ENCODE measurements at places on chromosomes 5 and 9.
A peak's percentile ranks its signal among the peaks of the same experiment; 100 is the strongest.

- DNase-seq = peak; percentile 64
Observed at GRCh38 chr5:81232464-81233079, 550 bp upstream of the CKMT2 start.

- DNase-seq = peak; percentile 85
Observed at GRCh38 chr5:160930406-160930805, 78.4 kb upstream of the ATP10B start.

DNA sequence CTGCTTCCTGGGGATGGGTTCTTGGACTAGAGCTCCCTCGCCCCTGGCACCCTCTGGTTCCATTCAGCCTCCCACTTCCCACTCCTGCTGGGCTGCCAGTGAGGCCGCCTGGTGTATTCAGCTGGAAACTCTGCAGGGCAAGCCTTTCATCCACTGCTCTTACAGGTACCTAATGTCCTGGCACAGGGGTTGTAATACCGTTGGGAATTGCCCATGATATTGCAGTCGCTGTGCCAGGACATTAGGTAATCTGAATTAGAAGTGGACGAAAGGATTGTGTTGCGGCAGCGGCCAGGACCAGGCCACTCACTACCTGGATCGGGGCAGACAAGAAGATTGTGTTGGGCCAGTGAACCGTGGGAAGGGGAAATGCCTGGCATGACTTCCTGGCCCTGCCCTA is 13.1 kb downstream of the TMOD1 start:
- no peak for DNase-seq

DNA sequence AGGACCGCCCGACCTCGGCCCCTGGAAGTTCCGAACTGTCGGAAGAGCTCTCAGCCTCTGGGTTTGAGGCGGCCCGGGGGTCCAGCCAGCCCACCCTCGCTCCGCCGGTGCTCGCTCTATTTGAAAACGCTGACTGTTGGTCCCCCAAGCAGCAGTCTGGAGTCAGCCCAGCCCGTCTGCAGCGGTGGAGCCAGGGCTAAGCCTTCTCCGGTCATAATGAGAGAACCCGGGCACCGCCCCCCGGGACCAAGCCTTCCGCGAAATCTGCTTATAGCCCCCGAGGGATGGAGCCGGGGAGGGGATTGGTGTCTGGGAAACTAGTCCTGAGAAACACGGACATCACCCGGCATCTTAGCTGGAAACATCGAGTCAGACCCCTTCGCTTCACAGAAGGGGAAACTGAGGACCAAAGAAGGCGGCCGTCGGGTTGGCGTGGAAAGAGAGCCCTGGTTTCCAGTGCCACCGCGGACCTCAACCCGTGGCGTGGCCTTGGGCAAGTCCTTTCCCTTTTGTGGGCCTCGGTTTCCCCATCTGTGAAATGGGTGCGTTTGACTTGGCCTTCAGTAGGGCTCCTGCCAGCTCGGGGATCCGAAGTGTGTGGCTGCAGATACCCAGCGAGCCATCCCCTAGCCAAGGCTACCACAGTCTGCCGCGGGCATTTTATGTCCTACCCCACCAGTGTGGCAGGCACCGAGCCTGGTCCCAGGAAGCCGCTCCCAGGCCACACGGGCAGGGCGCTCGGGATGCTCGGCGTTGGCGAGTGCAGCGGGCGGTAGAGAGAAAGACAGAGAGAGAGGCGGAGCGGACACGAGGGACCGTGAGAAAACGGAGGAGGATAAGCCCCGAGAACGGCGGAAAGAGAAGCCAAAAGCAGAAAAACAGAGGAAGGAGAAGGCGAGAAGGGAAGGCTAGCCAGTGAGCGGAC is 857 bp downstream of the ADAM19 start:
- DNase-seq = no peak

- DNase-seq = no peak
Observed at GRCh38 chr5:88858392-88858791, 24.6 kb downstream of the MEF2C start.

DNA sequence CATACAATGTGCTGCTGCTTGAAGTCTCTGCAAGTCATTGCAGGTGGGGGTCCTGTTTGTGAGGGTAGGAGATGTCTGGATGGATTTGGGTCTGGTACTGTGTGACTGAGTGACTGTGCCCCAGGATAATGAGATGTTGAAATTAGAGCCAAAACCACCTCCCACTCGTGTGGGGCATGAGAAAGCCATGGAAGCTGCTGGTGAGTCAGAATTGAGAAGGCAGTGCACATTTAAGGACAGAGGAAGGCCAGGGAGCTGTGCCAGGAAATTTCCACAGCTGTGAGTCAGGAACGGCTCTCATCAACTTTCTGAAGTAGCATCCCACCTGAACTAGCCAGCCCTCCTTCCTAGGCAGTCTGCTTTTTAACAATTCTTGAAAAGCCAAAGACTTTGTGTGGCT is 229.8 kb downstream of the DRD1 start:
- DNase-seq = no peak

- no peak for DNase-seq
Observed at GRCh38 chr5:119578937-119579336, 50.4 kb upstream of the FAM170A start.

GRCh38 chr5:113755516-113755915 is 242.0 kb downstream of the YTHDC2 start:
- no peak for DNase-seq

- peak; percentile 68 for DNase-seq
Observed at GRCh38 chr9:132800038-132800648, 77.9 kb downstream of the AK8 start.

- DNase-seq = no peak
Observed at GRCh38 chr9:128026773-128027541, 40.2 kb downstream of the NAIF1 start.

DNA sequence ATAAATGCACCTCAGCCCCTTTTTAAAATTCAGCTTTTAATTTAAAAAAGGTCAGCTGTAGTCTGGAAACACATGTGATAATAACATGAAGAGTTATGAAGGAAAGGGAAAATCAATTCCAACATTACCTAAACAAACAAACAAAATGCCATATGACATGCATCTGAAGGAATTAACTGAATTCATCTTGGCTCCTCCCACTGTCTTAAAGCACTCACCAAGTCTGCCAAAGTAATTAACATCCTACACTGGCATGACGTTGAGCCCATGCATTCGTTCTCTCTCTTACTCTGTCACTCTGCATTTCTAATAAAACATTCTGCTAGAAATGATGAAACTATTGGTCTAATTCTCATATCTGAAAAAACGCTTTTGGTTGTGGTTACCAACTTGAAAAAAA is 37.7 kb downstream of the TSSK1B start:
- DNase-seq = no peak

- peak; percentile 47 for DNase-seq
Observed at GRCh38 chr5:77937015-77937908, 161.1 kb upstream of the TBCA start.

GRCh38 chr5:52748590-52748989 is 39.1 kb upstream of the ITGA1 start:
- DNase-seq = no peak

- DNase-seq = no peak
Observed at GRCh38 chr9:130927995-130928900, 10.8 kb downstream of the FIBCD1 start.

GRCh38 chr9:98118640-98119601 is at the start of gene TRIM14:
TRIM14 (minus strand) TSS chr9:98119222; CDS start chr9:98119188, 34 bp downstream.
- DNase-seq = no peak

DNA sequence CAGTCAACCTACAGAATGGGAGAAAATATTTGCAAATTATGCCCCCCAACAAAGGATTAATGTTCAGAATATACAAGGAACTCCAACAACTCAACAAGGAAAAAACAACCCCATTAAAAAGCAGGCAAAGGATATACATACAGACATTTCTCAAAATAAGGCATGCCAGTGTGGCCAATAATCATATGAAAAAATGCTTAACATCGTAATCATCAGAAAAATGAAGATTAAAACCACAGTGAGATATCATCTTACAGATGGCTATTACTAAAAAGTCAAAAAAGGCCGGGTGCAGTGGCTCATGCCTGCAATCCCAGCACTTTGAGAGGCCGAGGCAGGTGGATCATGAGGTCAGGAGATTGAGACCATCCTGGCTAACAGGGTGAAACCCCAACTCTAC is 103.2 kb downstream of the KLHL3 start:
- DNase-seq = no peak

- no peak for DNase-seq
Observed at GRCh38 chr5:68373050-68373449, 157.5 kb downstream of the PIK3R1 start.

GRCh38 chr5:103228588-103228987 is 30.0 kb upstream of the MACIR start:
- no peak for DNase-seq

GRCh38 chr5:113163328-113163727 is 186.7 kb downstream of the DCP2 start:
- no peak for DNase-seq

- DNase-seq = no peak
Observed at GRCh38 chr5:73337586-73338255, 110.9 kb downstream of the FOXD1 start.

DNA sequence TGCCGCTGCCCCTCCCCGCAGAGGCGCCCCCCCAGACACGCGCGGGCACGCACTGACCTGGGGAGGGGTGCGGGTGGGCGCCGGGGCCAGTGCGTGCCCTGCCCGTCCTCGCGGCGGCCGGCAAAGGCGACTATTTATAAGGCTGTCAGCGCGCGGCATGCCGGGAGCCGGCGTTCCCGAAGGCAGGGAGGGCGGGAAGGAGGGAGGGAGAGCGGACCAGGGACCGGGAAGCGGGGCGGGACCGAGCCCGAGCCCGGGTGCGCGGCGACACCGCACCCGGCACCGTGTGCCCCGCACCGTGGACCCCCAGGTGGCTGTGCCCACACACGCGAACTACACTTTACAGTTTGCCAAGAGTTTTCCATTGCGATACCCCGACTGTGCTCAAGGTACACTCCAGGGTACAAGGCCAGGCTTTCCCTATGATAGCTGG is at the start of gene AK1:
Gene AK1, minus strand, starts transcription at position 110 of the 433 bp plus-strand sequence. CDS start 3,058 bp downstream, outside the sequence.
- peak; percentile 62 for DNase-seq

GRCh38 chr9:132350861-132351315 is 3.9 kb downstream of the SETX start:
- DNase-seq = no peak

DNA sequence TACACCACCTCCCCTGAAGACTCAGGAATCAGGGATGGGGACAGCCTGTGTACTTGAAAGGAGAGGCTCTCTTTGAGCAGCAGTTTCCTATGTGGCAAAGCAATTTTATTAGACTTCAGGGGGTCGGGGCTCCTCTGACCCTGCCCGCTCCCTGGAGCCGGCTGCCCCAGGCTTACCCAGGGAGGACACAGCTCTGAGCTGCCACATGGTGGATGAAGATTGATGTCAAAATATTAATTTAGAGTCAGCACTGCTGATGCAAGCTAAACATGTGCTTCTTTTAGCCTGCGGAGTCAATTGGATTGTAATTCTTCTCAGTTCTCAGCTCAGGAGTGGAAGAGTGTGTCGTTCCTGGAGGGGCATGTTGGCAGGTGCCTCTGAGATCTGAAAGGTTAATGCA is 606.1 kb downstream of the KIF4B start:
- DNase-seq = no peak

DNA sequence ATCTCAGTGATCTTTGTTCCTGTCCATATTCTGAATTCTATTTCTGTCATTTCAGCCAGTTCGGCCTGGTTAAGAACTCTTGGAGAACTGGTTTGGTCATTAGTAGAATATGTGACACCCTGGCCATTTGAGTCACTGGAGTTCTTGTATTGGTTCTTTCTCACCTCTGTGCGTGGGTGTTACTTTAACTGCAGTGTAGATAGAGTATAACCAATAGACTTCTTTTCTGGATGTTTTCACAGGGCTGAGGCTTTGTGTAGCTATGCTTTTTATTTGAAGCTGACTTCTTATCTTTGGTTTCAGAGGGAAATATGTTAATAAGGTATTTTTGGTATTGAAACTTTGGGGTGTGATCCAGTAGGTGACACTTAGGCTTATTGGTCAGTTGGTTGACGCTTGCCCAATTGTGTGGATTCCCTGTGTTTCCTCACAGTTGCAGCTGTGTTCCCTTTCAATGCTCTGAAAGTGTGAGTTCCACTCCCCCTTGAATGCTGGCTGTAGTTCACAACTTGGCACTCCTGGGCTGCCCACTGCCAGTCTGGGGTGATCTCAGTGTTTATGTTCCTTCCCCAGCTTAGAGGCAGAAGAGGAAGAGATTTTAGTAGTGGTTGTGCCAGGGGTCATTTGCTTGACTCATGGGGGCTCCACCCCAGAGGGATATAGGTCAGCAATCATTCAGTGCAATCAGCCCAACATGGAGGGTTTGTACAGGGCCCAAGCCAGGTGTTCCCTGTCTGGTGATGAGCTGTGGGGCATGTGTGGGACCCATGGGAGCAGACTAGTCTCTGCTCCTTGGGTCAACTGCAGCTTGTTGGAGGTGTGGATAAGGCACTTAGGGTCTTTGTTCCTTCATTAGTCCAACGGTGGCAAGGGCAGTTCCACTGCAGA is 34.9 kb upstream of the TEK start:
- DNase-seq = no peak

- DNase-seq = no peak
Observed at GRCh38 chr5:173845321-173845720, 42.8 kb upstream of the CPEB4 start.

DNA sequence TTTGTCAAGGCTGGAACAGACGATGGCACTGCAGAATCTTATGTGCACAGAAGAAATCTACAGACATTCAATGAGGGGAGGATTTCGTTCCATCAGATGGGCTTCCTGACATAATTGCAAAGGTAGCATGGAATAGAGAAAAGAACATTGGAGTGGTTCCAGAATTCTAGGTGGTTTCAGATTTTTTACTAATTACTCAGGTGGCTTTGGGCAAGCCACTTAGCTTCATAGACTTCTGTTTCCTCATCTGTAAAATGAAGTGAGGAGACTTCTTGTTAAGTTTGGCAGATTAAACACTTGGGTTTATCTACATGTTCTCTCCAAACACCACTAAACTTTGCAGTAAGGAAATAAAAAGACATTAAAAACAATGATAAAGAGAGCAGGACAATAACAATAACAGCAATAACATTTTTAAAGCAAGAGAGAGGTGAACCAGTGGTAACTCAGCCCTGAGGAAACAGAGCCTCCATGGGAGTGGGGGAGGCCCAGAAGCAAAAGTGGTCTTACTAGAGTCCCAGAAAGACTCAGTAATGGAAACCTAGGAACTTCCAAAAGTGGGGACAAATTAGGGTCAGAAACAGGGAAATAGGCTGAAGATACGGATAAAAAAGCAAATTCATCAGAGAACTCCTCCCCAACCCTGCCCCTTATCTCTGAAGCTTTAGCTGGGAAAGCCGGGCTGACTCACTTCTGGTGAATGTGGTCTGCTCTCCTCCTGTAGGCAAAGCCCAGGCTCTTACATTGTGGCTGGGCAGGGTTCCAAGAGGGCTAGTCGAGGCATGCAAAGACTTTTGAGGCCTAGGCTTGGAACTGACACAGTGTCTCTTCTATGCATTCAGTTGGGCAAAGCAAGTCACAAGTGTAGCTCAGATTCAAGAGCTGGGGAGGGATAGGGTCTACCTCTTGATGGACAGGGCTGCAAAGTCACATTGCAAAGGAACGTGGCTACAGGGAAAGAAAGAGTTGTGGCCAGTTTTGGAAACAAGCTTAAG is 11.8 kb upstream of the ACTBL2 start:
- no peak for DNase-seq

DNA sequence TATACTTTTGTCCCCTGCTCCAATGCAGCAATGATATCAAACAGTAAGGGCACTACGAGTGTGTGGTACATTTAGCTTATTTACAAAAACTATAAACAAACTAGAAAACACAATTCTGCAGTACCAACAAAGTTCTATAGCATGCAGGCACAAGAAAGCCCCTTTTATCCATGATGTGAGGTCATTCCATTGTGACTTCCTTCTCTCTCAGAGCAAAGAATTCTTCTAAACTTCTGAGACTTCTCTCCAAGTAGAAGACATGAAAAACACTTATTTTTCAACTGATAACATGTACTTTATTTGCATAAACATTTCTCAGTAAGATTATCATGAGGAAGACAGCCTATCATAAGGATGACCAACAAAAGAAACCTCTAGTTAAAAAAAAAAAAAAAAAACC is 569.8 kb downstream of the TLE1 start:
- DNase-seq = no peak
